M059J (cell line): ENCODE measurements at places on chromosomes 11 and 22. TPM values are rescaled to one million over a fixed set of nuclear protein-coding genes. Genes with fewer than 3 reads are reported as not detected.

The CEP57 gene
- 48.0 and 60.5 TPM in 2 replicates for total RNA-seq

DNA sequence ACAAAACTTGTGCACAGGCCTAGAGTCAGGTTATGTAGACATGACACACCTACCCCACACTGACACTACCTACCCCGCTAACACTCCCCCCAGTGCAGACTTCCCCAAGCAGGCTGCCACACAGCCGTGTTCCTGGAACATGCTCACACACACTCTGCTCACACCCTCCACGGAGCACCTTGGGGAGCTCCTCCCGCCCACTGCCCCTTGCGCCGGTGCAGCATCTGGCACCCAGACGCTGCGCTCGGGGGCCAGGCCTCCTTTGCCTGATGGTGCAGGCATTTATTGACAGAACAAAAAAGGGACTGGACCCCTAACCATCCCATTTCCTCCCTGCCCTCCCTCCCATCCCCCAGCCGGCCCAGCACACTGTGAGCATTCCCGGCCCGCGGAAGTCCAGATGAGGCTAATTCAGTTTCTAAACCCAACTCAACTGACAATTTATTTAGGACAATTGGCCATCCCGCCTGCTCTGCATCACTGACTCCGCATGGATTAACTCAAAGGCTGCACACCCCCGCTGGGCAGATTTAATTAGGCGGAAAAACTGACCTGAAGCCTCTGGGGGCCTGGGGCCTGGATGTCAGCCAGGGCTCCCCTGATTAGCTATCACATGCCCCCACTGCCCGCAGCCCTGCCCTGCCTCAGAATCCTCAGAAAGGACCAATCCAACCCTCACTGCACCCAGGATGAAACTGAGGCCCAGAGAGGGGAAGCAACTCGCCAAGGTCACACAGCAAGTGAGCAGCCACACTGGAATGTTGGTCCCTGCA, 30.1 kb downstream of the KCNC1 start:
- no peak for DNase-seq

GRCh38 chr22:21755851-21756284, 20.3 kb upstream of the YPEL1 start:
- peak; percentile 45 for DNase-seq

The VEGFB gene
- total RNA-seq, result 29.8 and 36.1 TPM in 2 replicates

The TRIM51 gene
- not detected in 2 replicates for total RNA-seq

DNA sequence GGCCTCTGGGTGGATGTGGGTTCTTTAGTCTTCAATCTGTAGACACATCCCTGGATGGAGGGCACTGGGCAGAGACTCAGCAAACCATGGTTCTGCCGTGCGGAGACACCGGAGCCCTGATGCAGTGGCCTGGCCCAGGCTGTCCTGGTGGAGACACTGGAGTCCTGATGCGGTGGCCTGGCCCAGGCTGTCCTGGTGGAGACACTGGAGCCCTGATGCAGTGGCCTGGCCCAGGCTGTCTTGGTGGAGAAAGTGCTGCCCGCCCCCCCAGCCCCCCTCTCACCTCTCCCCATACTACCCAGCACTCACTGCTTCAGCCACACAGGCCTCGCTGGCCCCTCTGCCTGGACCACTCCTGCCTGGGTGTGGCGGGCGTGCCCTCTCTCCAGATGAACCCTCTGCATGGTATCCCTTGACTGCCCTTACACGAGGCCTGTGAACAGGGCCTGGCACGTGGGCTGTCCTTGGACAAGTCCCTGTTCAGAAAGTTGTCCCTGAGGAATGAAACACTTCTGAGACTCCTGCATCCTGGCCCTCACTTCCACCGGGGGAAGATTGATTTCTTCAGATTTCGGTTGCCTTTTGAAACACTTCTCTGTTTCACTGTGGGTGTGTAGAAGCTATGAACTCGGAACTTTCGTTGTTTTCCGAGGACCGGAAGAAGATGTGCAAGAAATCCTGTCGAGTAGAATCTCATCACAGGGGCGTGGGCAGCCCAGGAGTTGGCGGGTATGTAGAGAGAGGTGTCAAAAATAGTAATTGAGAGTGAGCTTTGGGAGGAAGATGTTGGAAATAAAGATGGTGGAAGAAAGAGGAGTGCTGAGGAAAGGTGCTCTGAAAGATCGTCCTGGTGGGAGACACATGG, 26.2 kb downstream of the IGHMBP2 start:
- DNase-seq, result no peak

DNA sequence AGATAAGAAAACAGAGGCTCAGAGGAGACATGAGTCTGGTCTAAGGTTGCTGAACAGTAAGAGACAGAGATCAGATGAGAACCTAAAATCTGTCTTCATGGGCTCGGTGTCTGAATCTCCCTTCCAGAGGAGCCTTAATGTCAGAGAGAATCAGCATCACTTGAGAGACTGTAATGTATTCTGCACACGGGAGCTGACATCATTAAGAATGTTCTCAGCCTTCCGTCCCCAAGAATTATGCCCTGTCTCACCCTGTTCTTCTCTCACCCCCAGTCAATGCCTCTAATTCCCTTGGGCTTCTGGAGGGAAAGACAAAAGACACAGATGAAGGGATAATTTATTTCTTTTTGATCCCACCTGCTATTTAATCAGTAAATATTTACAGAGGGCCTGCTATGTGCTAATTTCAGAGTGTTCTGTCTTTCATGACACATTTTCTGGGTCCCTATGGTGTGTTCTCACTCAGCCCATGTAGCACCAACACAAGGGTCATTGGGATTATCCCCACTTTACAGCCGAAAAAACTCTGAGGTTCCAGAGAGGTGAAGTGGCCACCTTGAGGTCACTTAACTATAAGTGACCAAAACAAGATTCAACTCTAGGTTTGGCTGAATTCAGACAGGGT, 61.8 kb downstream of the CD82 start:
- DNase-seq, result no peak
